ENCODE measurements at places on chromosomes 2 and 18.
A peak's percentile ranks its signal among the peaks of the same experiment; 100 is the strongest.

GRCh38 chr2:188324067-188324466 lies 32.4 kb downstream of the GULP1 start:
- DNase-seq, result no peak

GRCh38 chr2:211455216-211455841 lies 898.9 kb downstream of the CPS1 start:
- DNase-seq, result peak; percentile 39

DNA sequence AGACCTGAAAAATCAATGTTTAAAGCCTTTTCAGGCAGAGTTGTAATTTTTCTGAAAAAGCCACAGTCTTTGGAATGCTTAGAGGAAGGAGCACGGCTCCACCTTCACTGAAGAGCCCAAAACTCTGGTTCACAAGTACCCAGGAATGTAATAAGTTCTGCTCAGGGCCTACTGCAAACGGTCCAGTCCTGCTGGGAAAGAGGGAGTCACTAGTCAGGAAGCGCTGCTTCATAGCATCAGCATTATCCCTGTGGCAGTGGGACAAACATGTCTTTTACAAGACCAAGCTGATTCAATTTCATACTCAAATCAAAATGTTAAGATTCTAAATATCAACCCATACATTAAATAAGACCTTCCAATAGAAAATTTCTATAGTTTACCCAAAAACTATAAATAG lies 152.9 kb upstream of the PGAP1 start:
- DNase-seq, result no peak

- DNase-seq, result no peak
Observed at GRCh38 chr2:202555356-202555755, 79.4 kb upstream of the FAM117B start.
